Germinal center (tissue), 1 donor: ENCODE measurements at places on chromosomes 16 and 17.
A peak's percentile ranks its signal among the peaks of the same experiment; 100 is the strongest.

DNA sequence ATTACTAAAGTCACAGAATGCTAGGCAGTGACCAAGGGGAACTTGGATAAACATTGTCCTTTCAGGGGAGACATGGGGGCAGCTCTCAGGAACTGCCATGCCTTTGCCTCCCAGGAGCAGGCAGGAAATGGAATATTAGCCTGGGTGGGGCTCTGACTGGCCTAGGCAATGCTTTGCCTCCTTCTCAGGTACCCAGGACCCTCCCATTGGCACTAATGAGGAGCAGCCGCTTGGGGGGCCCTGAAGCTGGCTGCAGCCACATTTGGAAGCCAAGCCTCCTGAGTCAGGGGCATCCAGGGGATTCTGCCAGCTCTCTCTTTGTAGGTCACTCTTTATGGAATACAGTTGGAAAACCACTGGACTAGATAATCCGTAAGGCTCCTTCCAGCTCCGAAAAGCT is 5.5 kb downstream of the CPSF4L start:
- DNase-seq: no peak

DNA sequence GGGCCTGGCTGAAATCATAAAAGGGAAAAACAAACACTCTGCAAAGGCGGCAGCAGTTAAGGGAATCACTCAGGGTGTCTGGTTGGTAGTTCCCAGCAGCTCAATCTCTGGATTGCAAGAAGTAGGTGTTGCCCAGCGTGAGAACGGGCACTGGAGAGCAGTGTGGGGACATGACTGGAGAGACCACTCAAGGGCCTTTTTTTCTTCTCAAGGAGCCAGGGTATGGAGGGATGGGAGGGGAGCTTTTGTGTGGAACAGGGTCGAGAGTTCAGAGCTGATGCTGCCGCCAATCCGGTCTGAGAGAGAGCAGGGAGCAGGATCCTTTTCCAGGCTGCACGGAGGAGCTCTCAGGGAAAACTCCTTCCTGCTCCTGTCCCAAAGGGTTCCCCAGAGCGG is 15.2 kb downstream of the SCNN1B start:
- no peak for DNase-seq

- DNase-seq: no peak
Observed at GRCh38 chr16:85975451-85975981, 76.6 kb downstream of the IRF8 start.

- DNase-seq: peak; percentile 78
Observed at GRCh38 chr17:45948881-45949624, 50.0 kb upstream of the STH start.

DNA sequence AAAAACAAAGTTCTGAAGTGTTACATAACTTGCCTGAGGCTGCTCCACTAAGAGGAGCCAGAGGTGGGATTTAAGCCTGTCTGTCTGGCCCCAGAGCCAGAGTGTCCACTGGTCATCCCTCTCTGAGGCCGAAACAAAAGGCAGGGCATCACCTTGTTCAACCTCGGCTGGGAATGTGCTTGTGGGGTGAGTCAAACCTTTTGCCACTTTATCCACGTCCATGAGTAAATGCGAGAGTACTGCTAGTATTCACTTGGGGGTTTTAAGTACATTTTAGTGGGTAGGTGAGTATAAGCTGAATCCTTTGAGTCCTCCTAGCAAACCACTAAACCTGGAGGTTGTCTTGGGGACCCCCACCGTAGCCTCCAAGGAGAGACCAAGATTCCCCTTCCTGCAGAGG is 103.5 kb downstream of the STX8 start:
- no peak for DNase-seq

GRCh38 chr16:51773071-51773890 is 622.2 kb upstream of the SALL1 start:
- no peak for DNase-seq

DNA sequence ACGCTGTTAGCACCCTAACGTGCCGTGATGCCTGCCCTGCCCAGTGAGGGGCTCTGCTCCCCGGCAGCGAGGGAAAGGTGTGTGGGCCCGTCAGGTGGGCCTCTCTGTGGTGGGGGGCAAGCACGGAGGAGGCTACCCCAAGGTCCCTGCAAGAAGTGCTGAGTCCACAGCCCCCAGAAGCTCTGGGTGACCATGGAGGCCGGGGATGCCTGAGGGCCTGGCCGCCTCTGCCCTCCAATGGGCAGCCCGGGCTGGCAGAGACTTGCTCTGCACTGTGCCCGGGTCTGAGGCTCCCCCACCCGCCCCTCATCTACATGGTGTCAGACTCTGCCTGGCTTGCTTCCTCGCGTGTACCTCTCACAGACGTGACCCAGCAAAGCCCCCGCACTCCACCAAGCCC is 12.2 kb downstream of the SLC38A10 start:
- no peak for DNase-seq

GRCh38 chr17:71713846-71714245 is 407.0 kb upstream of the SOX9 start:
- no peak for DNase-seq

DNA sequence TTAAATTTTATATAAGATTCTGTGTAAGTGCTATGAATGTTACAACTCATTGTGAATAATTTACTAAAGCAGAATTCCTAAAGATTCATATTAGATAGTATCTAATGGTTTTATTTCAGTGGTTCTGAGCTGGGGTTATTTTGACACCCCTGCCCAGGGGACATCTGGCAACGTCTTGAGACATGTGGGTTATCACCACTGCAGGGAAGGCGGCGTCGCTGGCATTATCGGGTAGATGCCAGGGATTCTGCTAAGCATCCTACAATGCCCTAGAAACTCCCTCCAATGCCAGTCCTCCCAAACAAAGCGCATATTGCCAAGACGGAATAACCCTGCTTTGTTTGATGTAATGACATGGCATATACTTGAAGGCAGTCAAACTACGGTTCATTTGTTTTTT is 372.3 kb upstream of the ZFHX3 start:
- no peak for DNase-seq

- no peak for DNase-seq
Observed at GRCh38 chr16:77972062-77972392, 50.3 kb upstream of the CLEC3A start.

DNA sequence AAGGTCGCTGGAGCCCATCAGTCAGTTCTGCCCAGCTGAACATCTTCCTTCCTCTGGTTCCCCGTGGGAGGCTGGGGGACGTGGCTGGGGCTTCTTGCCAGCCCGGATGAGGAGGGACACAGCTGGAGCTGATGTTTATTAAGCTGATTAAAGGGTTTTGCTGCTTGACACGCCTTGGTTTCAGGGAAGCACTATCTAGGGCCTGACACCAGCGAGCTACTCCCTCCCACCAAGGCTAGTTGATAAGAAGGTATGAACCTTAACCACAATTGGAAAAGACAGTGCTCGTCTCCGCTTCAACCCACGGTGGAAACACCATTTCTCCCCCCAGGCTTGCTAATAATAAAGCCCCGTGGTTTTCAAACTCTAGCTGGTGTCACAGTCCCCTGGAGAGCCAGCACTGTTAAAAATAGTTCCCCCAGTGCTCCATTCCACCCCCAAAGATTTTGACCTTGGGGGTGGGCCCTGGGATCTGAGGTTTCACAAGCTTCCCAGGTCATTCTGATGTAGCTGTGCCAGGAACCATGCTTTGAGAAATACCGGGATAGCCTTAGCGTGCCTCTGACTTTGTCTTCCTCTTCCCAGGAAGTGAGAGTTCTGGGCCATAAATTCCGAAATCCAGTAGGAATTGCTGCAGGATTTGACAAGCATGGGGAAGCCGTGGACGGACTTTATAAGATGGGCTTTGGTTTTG is 5.5 kb downstream of the DHODH start:
- DNase-seq: no peak

- peak; percentile 17 for DNase-seq
Observed at GRCh38 chr16:67718668-67719047, 458 bp downstream of the GFOD2 start.

DNA sequence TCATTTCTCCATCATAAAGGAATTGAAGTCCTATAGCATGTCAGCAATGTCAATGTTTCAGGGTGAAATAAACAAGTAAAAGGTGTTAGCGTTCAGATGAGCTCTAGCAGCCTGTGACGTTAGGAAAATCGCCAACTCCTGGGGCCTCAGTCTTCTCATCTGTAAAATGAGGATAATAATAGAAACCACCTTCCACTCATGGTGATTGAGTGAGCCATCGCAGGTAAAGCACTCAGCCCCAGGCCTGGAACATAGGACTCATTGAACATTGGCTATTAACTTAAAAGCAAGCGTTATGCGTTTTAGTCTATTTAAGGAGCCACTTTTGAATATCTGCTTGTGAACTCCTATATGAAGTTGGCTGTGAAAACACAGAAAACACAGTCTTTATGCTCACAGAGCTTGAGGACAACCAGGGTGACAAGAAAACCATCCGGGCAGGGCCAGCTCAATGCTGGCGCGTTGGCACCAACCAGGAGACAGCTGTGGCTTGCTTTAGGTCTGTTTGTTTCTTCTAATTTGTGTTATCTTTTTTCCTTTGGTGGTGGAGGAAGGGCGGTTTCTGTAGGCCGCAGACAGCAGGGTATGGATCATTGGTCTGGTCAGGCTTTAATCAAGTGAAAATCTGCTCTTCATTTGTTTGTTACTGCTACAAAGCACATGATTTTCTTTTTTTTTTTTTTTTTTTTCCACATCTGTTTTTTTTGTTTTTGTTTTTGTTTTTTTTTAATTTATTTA is 35.7 kb upstream of the MED9 start:
- no peak for DNase-seq

GRCh38 chr16:54977211-54977610 is 46.5 kb downstream of the IRX5 start:
- DNase-seq: no peak

- no peak for DNase-seq
Observed at GRCh38 chr16:24906199-24906808, 60.5 kb downstream of the SLC5A11 start.

DNA sequence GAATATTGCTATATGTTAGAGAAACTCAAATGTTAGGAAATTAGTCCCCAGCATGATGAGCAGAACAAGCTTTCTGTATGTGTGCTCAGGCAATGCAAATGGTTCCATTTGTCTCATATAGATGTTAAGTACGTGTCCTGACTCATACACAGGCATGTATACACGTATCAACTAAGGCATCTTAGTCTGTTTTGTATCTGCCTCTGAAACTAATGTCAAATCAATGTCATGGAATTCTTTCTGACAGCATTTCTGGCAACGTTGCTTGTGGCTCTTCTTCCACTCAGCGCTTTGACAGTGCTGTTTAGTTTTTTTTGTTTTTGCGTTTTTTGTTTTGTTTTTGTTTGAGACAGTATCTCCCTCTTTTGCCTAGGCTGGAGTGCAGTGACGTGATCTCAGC is 111.9 kb downstream of the CNTNAP4 start:
- no peak for DNase-seq

- no peak for DNase-seq
Observed at GRCh38 chr16:75151798-75152197, 3.5 kb downstream of the ZFP1 start.

DNA sequence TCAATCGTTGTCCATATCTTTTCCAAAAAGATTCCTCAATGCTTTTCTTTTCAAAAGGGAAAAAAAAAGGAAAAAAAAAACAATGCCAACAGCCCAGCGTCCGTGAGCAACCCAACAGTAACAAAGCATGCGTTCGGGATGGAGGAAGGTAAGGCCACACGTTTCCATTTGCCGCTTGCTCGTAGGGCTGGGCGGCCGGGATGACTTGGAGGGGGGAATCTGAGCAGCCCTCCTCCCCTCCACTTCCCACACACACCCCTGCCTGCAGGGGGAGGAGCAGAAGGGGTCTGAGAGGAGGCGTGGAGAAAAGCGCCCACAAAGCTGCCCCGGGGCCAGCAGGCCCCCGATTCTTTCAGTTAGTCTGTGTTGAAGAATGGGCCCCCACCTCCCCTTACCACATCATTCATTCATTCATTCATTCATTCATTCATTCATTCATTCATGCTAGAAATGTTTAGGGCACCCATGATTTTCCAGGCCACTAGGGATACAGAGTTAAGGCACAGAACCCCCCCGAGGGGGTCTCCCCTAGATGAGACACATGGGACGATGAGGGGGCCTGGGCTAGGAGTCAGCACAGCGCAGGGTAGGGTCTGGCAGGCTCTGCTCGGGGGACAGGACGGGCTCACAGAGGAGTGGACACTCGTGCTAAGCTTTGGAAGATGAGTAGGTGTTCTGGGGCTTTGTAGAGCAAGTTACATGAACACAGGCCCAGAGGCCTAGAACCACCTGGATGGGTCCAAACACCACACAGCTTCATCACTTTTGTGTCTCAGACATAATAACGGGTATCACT is 10.9 kb upstream of the TBX2 start:
- DNase-seq: no peak

DNA sequence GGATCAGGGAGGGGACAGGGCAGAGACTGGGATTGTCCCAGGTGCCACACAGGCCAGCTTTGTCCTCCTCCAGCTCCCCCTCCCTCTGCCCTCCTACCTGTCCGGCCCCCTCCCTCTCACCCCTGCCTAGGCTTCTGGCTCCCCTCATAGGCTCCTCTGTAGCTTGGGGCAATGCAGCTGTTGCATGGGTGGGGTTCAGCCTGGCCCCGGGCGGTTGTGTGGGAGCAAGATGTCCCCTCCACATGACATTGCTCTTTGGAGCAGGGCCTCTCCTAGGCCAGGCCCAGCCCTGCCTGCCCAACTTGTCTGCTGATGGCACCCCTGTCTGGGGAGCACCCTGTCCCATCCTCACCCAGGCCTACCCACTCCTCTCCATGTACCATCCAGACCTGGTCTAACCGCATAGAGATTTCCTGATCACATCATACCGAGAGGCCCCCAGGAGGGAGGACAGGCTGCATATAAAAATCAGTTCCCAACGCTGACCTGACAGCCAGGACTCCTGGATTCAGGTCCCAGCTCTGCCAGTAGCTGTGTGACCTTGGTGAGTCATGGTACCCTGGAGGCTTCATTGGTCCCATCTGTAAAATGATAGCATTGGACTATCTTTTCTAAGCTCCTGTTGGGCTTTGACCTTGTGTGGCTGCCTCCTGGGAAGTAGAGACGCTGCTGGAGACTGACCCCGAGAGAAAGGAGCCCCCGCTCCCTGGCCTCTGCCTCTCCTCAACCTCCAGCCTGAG is 48.8 kb upstream of the DLX4 start:
- no peak for DNase-seq

DNA sequence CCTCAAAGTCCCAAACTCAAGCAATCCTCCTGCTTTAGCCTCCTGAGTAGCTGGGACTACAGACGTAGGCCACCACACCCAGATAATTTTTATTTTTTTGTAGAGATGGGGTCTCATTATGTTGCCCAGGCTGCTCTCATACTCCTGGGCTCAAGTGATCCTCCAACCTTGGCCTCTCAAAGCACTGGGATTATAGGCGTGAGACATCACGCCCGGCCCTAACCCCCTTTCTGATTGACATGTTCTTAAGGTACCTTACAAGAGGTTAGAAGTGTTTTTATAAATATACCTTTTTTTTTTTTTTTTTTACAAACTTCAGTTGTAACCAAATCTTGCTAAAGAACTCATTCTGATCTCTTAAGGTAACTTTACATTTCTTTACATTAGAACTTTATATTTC is 64.8 kb downstream of the GNA13 start:
- no peak for DNase-seq
